ENCODE measurements at places on chromosomes 3 and 15.

GRCh38 chr15:34759347-34759746 lies 4.5 kb upstream of the GJD2 start:
- no peak for DNase-seq

- DNase-seq: no peak
These were observed 39.7 kb downstream of the GLDN start for GRCh38 chr15:51380999-51381806.

- no peak for DNase-seq
These were observed 1030.9 kb downstream of the ROBO1 start for GRCh38 chr3:78736863-78737262.

DNA sequence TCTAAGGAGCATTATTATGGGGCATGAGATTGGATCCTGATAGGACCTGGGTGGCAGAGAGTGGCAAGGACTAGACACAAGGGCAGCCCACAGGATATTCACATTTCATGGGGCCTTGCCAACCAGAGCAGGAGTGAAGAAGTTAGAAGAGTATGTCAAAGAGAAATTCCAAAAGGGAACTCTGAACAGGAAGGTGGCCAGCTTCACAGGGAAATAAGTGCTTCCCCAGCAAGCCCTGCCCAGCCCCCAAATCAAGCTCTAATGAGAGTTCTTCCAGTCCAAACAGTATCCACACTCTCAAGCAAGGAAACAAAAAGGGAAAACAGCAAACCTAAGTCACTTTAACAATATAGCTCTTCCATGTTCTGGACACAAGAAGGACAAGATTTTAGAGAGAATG lies 130.2 kb upstream of the COL8A1 start:
- DNase-seq: no peak

- DNase-seq: no peak
These were observed 132.7 kb downstream of the SLC25A26 start for GRCh38 chr3:66353530-66353929.

GRCh38 chr3:16723978-16724377 lies 118.8 kb upstream of the DAZL start:
- no peak for DNase-seq

- DNase-seq: no peak
These were observed 2.1 kb upstream of the OXSR1 start for GRCh38 chr3:38163117-38163840.

DNA sequence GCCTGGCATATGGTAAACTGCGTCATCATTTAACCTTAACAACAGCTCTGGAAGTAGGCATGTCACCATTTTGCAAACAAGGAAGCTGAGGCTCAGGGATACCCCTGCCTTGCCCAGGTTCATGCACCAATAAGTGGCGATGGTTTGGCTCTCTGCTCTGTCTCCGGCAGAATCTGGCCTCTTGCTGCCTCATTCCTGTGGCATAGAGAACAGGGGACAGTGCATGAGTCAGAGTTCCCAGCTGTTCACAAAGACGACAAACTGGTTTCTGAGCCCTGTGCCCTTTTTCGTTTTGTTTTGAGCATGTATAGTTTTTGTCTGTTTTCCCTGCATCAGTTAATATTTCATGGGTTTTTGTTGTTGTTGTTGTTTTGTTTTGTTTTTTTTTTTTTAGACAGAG lies 236.8 kb downstream of the OPA1 start:
- DNase-seq: no peak

GRCh38 chr3:197406266-197406665 lies 107.9 kb upstream of the DLG1 start:
- DNase-seq: no peak

DNA sequence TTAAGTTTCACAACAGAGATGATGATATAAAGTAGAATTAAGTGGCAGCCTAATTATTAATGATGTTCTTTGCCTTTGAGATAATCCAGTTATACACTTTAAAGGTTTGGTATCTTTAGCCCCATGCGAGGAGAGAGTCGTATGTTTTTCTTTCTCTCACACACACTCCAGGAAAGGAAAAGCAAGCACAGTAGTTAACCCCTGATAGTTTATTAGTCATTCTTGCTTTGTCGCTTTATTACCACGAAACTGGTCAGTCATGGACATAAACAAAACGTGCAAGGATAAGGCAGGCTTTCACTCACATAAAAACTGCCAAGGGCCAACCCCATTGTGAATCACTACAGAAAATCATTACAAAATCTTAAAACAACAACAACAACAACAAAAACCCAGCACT lies 866.9 kb downstream of the FHIT start:
- no peak for DNase-seq

- DNase-seq: no peak
These were observed 230.7 kb downstream of the SHQ1 start for GRCh38 chr3:72617424-72618024.

GRCh38 chr3:57949785-57950615 lies 58.2 kb upstream of the FLNB start:
- no peak for DNase-seq

DNA sequence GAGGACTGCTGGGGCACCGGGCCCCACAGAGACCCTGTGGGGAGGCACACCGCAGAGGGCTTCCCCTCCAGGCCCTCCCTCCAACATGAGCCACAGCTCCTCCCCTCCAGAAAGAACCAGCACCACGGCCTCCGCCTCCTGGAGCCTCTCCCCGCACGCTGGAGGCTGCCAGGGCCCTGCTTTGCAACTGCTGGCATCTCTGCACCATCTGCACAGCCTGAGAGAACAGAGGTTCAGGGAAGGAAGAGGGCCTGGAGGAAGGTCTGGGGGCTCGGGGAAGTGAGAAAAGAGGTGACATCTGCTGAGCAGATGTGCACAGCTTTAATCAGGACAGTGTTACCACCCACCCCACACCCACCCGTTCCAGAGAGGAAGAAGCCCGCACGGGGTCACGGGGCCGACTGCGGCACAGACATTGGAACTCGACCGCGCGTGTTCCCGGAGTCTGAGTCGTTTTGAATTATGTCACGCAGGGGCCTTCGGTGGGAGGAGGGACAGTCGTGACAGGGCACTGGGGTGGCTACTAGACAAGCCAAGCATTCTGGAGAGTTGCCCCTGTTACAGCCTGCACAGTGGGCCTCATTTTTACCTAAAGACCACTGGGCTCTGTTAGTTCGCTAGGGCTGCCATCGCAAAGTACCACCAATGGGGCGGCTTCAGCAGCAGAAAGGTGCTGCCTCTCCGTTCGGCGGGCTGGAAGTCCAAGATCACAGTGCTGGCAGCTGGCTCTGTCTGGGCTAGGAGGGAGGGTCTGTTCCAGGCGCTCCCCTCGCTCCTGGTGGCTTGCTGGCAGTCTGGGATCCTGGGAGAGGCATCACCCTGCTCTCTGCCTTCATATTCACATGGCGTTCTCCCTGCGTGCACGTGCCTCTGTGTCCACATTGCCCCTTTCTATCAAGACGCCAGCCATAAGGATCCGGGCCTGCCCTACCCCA lies 194.8 kb downstream of the XXYLT1 start:
- no peak for DNase-seq

DNA sequence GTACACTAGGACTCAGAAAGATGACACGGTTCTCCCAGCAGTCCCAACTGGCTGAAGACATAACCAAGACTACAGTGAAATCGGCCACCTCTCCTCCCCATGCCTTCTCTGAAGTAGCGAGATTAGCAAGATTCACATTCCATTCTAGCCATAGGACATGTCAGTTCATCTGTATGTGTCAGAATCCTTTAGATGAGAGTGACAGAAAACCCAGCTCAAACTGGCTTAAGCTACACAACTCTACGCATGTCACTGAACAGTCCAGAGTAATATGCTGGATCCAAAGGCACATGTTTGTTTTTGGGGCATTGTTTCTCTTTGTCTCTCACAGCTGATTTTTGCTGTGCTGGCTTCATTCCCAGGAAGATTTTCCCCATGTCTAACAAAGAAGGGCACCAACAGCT lies 75.8 kb downstream of the RARB start:
- DNase-seq: no peak

DNA sequence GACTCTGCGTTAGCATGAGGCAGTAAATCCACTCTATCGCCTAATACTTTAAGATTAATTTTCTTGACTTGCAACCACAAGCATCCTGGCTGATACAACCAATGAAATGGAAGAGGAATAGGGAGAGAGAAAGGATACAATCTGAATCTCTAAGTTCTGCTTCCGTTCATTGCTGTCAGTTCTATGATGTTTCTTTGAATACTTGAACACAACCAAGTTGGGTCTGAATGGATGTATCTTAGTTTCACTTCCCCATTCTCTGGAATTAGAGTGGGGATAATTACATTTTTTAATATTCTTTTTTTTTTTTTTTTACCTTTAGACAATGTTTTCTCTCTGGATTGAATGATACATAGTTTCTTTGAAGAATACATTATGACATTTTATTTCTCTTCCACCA lies 22.9 kb downstream of the PDE8A start:
- no peak for DNase-seq

DNA sequence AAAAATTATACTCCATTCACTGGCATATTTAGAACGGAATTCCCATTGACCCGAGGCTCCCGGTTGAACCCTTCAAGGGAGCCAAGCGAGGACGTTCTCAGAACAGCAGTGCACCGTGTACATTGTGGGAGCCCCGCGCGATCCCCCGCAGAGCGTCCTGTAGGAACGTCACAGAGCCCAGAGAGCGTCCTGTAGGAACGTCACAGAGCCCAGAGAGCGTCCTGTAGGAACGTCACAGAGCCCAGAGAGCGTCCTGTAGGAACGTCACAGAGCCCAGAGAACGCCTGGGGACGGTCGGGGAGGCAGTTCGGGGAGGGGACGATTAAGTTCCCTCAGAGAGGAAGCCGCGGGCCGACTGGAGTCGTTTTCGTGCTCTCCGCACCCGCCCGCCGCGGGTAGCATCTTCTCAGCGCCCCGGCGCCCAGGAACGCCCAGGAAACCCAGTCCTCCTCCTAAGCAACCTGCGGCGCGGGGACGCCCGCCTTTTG lies 506 bp upstream of the ATP1B3 start:
- DNase-seq: no peak

DNA sequence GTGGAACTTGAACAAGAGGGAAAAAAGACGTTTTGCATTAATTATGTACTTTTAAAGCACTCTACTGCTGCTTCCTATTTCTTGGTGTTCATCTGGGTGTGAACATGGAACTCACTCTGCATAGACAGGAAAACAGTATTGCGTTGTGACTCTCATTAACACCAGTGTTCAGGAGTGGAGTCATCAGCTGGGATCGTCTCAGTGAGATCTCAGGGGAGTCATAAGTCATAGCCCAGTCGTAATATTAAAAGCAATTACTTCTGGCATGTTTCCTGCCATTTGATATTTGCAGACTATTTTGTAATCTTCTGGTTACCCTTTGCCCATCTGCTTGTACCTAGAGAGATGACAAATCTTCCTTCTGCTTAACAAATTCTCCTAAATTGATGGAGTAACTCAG lies 462.0 kb upstream of the ATP11B start:
- no peak for DNase-seq

GRCh38 chr3:131541288-131541687 lies 38.5 kb upstream of the MRPL3 start:
- no peak for DNase-seq

DNA sequence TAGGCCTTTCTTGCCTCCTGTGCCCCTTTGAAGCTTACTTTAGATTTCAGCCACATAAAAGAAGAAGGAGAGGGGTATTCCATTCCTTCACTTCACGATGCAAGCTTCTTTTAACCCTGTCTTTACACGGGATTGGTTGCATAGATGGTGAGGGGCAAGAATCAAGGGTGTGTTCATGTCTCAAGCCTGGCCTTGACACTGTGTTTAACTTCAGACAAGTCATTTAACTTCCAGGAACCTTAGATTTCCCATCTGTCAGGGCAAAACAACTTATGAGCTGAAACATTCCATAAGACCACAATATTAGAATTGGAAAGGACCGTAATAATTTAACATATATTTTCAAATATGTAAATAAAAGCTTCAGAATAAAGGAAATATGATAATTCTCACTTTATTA lies 344.5 kb downstream of the MFSD1 start:
- no peak for DNase-seq

DNA sequence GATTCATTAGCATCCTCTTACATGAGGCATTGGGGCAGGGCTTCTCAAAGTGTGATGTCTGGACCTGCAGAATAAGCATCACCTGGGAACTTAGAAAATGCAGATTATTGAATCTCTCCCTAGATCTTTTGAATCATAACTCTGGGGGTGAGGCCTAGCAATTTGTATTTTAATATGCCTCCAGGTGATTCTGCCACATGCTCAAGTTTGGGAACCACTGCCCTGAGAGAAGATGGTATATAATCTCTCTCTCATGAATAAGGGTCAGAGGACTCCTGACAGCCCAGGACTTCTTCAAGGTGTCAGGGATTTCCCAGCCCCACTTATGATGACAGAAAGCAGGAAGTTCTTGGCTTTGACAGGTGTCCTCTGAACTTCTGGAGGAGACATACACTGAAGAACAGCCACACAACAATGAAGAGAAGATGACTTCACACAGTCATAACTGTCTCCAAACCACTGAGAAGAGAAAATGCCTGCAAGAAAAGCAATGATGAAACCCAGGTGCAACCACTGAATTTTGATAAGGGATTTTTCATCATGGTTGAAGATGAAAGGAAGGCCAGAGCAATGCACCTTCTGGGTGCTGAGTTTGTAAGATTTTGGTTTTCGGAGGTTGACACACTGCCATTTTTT lies 211.9 kb upstream of the MRPL3 start:
- DNase-seq: no peak

DNA sequence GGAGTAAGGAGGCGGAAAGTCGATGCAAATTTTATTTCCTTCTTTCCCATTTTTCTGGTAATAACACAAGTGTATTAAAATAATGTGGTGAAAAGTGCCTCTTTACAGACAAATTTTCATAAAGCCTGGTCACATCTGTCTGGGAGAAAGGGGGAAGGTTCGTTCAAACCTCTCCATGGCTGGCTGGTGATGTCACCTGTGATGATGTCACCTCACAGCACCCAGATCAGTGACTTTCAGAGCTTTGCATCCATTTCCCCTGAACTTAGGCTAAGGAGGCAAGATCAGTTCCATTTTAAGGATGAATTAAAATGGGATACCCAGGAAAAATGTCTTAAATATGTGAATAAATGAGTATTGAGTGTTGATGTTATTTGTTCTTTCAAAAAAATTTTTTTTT lies 34.1 kb downstream of the ATP10A start:
- DNase-seq: no peak

DNA sequence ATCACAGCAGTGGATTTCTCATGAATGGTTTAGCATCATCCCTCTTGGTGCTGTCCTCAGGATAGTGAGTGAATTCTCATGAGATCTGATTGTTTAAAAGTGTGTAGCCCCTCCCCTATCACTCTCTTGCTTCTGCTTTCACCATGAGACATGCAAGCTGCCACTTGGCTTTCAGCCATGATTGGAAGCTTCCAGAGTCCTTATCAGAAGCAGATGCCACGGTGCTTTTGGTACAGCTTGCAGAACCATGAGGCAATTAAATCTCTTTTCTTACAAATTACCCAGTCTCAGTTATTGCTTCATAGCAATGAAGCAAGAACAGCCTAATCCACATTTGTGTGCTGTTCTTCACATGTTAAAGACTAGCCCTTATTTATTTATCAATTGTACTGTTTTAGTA lies 495.2 kb upstream of the EPHA6 start:
- DNase-seq: no peak

GRCh38 chr3:195900436-195901355 lies 7.7 kb downstream of the TNK2 start:
- no peak for DNase-seq

Data from stimulated activated CD4-positive, alpha-beta T cell treated with anti-CD3 and anti-CD28 coated beads, Interleukin-1b, Interleukin-23, amount 100 ng/mL, for 1 hour (primary cell).